ENCODE measurements at places on chromosomes 7 and 10.

DNA sequence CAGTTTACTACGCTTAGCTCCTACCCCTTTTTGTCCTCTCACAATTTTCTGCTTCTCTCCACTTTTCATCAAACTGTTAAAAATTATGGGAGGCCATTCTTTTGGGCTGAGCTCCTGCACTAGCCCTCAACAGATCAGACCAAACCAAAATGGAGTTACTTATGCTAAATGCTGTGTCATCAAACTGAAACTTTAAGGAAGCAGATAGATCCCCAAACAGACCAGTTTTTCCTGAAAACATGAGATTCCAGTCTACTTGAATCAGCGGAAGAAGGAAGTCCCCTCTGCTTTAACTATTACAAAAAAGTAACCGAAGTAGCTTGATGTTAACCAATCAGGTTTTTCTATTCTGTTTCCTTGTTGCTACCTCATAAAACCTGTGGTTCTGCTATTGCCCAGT lies 20.6 kb downstream of the FANK1 start:
- DNase-seq = no peak

- no peak for DNase-seq
Measured at GRCh38 chr7:17298840-17299482, 509 bp downstream of the AHR start.

GRCh38 chr7:78576236-78576635 lies 777.7 kb downstream of the PHTF2 start:
- DNase-seq = no peak

DNA sequence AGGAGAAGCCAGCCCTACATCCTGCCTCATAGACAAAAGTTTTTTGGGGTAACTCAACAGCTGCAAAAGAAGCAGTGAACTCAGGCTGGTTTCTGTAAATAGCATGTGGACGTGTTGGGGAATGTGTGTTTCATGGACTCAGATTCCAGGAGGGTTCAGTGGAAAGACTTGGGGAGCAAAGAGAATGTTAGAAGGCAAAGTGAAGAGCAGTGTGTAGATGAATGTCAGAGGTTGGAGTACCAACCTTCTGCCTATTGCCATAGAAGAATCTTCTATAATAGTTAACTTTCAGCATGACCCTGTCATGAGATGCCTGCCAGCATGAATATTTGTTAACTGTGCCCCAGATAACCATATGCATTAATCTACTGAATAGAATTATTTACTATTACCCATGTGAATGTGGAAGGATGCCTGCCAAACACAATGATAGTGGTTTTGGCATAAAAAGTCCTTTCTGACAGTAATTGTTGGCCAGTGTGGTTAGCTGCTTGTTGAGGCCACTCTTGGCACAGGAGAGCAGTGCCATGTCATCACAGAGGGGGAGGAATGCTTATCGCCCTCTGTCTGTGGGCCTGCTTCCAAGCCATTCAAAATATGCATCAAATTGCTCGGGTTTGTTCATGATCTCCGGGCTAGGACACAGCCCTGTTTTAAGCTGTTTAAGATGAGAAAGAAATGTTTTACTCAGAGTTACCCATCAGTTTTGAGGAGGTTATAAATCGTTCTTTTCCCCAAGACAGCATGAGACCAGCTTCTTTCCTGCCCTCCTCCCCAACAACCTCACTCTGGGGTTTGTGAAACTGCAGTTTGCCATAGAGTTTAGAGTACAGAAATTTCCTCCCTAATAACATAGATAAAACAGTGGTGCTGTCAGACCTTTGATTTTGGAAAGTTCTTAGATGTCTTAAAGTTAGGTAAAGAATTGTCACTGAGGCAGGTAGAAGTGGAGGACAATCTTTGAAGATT lies 165.3 kb downstream of the WNT2 start:
- DNase-seq = peak; percentile 10

DNA sequence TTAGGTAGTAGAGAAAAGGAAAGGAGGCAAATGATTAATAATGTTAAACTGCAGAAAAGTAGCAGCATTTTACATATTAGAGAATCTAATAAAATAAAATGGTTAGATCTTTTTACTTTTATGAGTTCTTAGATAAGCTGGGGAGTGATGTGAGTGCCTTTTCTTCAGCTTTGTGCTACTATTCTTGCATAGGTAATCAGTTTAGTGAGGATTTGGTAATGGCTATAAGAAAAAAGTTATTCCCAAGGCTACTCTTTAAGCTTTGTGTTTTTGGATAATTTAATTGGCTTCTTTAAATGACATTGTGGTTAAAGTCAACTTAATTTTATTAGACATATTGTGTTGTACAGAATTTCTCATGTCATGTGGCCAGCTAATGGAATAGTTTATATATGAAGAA lies 3.7 kb downstream of the KCND2 start:
- DNase-seq = no peak

DNA sequence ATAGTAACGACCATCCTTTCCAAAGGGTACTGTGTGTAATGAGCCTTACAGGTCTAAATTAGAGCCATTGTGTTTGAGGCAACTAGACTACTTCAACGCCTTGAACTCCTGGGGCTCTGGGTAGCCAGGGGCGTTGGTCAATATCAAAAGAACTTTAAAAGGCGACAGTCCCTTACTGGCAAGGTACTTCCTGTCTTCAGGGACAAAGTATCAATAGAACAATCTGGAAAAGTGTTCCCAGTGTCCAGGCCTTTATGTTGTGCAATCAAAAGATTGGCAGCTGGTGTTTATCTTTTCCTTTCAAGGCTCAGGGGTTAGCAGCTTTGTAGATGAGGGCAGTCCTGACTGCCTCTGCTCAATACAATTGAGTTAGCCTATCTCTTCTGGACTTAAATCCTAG lies 284.3 kb downstream of the PARD3 start:
- DNase-seq = no peak

- DNase-seq = no peak
Measured at GRCh38 chr10:98921316-98921715, 314.3 kb downstream of the HPSE2 start.

DNA sequence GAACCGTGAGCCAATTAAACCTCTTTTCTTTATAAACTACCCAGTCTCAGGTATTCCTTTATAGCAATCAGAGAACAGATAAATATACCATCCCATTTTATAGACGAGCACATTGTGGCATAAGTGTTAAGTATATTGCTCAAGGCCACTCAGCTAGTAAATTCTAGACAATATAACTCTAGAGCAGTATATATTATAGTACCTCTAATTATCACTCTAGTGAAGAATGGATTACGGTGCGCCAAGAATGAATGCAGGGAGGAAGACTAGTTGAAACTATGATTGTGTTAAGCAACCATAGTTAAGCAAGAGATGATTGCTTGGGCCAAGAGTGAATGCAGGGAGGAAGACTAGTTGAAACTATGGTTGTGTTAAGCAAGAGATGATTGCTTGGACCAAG lies 60.9 kb downstream of the BRAF start:
- no peak for DNase-seq

DNA sequence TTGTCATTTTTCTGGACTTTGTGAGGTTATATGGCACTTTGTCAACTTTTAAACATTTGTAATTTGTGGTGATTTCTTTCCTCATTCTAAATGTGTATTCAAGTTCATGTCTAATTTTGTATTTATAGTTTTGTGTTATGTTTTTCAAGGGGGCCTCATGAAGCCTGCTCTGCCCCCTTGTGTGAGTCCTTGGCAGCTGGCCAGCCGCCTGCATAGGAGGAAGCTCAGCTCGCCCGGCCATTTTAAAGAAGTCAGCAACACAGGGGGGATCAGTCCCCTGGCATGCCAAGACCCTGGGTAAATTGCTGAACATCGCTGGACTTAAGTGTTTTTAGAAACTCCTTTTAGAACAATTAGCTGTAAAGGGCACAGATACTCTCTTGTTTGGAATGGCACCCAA lies 123.0 kb downstream of the ANLN start:
- no peak for DNase-seq

GRCh38 chr10:117501460-117502035 lies 41.0 kb upstream of the EMX2 start:
- no peak for DNase-seq

DNA sequence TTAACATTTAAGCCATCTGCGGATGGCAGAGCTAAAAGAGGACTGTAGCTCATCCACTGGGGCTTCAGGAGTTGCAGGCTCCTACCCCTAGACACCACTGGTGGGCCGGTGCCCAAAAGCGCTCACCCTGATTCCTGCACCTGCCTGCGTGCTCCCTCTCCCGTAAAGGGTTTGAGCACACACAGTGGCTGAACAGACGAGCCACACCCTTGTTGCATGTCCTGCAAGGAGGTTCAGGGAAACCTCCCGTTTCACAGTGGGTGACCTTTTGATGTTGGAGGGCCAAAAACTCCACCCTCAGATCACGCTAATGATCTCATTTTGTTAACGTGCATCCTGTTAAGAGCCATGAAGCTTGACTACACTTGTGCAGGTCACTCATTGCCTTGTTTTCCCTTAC lies 37.9 kb downstream of the SYPL1 start:
- no peak for DNase-seq

All from smooth muscle cell of the brain vasculature (primary cell).